Lower lobe of right lung (tissue), 2 donors: ENCODE measurements at places on chromosomes 2 and 18. TPM values are rescaled to one million over a fixed set of nuclear protein-coding genes. Genes with fewer than 3 reads are reported as not detected.

- DNase-seq = no peak
- H3K27me3 ChIP-seq = no peaks in the 10 kb centered on the region
Observed at GRCh38 chr18:61551586-61551985, 218.4 kb downstream of the CDH20 start.

- H3K4me3 ChIP-seq = peak overlapping the region; percentile 17
- H3K27me3 ChIP-seq = no peaks in the 10 kb centered on the region
- H3K36me3 ChIP-seq = no peaks in the 10 kb centered on the region
- H3K4me1 ChIP-seq = peaks cover 16% of the 10 kb centered on the region
Observed at GRCh38 chr2:188333751-188334524, 42.3 kb downstream of the GULP1 start.

GRCh38 chr18:62288665-62289008 lies 36.5 kb upstream of the TNFRSF11A start:
- no peaks in the 10 kb centered on the region for H3K4me1 ChIP-seq
- no peak for DNase-seq
- H3K36me3 ChIP-seq = peaks cover 43% of the 10 kb centered on the region
- no peak overlapping the region for H3K4me3 ChIP-seq

DNA sequence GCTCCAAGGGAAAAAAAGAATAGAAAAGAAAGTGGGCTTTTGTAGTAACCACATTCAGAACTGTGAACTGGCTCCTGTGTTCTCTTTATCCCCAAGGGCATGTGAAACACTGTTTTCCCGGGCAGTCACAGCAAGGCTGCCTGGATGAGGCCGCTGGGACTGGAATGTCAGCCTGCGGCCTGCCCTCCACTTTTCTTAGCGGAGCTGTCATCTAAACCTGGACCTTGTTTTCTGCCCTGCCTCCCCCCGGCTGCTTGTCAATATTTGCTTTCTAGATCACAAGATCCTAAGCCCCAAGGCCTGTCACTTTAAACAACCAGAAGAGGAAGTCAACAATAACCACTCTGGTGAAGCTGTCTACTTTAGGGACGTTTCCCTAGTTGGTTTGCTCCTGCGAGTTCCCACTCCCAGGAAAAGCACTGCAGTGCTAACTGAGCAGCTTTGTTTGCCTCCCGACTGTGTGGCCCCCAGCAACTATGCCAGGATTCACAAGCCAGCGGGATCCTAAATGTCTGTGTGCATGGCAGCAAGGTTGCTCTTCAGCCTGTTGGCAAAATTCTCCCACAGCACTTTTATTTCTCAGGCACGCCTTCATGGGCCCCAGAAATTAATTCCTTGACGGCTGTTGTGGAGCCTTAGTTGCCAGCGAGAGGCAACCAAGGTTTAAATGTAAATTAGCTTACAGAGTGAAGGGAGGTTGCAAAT lies 30.6 kb downstream of the SOWAHC start:
- H3K36me3 ChIP-seq = no peaks in the 10 kb centered on the region
- peaks cover 16% of the 10 kb centered on the region for H3K4me1 ChIP-seq
- no peaks in the 10 kb centered on the region for H3K27me3 ChIP-seq
- DNase-seq = peak; percentile 60

- DNase-seq = peak; percentile 39
- H3K27ac ChIP-seq = no peak overlapping the region
- H3K4me1 ChIP-seq = peaks cover 13% of the 10 kb centered on the region
- H3K27me3 ChIP-seq = peaks cover 38% of the 10 kb centered on the region
- H3K36me3 ChIP-seq = no peaks in the 10 kb centered on the region
Observed at GRCh38 chr2:96113367-96113677, 3.0 kb downstream of the ADRA2B start.

DNA sequence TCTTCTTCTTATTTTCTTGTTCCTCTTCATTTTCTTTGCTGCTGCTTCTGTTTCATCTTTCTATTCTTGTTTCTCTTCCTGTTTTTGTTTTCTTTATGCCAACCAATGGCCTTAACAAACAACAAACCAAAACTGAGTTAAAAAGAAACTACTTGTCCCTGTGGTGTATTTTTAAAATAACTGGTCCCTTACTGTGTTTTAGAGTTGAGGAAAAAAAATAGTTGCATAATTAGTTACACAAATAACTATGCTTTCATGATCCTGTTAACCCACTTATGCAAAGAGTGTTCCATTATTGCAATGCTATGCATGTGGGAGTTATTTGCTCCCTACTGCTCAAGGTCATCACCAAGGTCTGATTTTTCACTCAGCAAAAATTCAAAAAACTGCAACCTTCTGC lies 39.5 kb upstream of the IMP4 start:
- no peak overlapping the region for H3K4me3 ChIP-seq
- H3K4me1 ChIP-seq = no peaks in the 10 kb centered on the region
- peaks cover 11% of the 10 kb centered on the region for H3K27me3 ChIP-seq
- H3K27ac ChIP-seq = no peak overlapping the region
- no peaks in the 10 kb centered on the region for H3K36me3 ChIP-seq
- DNase-seq = no peak

DNA sequence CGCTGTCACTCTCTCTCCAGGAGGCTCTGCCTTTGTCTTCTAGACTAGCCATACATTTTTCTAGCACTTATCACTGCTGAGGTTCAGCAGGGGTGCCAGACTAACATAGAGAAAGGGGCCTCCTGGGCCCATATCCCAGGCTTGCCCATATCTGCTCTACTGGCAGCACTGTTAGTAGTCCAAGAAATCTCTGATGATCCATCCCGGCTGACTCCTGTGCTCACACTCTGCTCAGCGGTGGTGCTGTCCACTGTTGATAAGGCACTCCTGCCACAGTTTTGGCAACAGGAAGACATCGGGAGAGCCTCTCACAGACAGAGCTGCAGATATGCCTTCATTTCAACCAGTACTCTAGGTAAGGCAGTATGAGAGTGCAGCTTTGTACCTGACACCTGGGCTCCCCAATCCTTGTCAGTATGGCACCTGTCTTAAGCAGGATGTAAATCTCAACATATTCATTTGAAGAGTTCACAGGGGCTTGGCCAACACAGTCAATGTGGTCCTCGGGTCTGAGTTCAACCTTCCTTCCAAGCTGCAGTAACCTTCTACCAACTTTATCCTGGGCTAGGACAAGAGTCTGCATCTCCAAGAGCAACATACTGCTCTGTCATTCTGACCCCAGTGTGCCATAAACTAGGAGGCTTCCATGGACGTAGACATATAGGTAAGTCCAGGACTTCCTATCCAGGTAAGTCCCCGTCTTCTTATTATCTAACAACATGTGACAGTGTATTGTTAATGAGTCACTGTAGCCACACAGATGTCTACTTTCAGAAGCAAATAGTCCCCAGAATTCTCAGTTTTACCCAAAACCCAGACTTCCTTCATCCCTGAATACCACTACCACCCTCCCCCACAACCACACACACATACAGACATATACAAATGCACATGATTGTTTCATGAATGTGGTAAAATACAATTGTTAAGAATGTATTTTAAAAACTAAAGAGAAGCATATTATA lies 16.2 kb downstream of the KLF7 start:
- DNase-seq = no peak
- peak overlapping the region; percentile 3 for H3K27ac ChIP-seq
- H3K27me3 ChIP-seq = no peaks in the 10 kb centered on the region
- no peaks in the 10 kb centered on the region for H3K36me3 ChIP-seq
- peaks cover 89% of the 10 kb centered on the region for H3K4me1 ChIP-seq

DNA sequence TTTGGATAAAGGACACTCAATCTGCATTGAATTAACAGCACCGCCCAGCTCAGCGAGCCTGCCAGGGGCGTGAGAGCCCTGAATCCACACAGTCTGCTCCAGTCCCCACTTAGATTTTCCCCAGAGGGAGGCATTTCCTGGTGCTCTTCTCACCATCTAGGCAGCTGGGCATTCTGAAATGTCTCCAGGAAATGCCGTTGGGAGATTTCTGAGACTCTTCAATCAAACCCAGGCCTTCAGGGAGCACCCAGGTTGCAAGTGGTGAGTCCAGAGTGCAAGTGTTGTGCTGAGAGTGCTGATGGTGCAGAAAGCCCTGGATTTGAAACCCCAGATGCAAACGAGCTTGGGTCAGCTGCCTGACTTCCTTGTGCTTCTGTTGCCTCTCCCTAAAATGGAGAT lies 23.4 kb upstream of the TMEM37 start:
- H3K27me3 ChIP-seq = no peaks in the 10 kb centered on the region
- H3K4me3 ChIP-seq = no peak overlapping the region
- H3K4me1 ChIP-seq = peaks cover 12% of the 10 kb centered on the region
- H3K36me3 ChIP-seq = no peaks in the 10 kb centered on the region

- peak within 1 kb of the TSS; percentile 97 for H3K27ac ChIP-seq
- no peaks in the 10 kb centered on the region for H3K27me3 ChIP-seq
- DNase-seq = peak; percentile 82
- H3K36me3 ChIP-seq = no peaks in the 10 kb centered on the region
- H3K4me1 ChIP-seq = peaks cover 21% of the 10 kb centered on the region
Observed at GRCh38 chr18:76822506-76823160, at the start of gene ZNF236. TSS of gene ZNF236 (plus strand) at chr18:76822557. CDS start at chr18:76822608, 51 bp downstream.

DNA sequence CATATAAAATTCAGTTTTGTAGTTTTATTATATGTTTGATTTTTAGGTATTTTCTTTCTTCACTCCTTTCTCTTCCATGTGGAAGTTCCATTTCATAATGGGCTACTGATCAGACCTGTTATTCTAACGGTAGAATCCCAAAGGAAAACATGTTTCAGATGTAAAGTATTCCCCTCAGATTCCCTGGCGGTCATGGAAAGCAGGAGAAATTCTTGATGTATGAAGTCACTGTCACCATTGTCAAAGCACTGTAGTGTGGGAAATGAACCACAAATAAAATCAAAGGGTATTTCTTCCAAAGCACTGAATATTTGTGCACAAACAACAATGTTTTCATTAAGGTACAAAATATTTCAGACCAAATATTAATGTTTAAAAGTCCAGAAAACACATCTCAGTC lies 237.3 kb upstream of the KLHL14 start:
- H3K4me3 ChIP-seq = no peak overlapping the region
- no peak overlapping the region for H3K27ac ChIP-seq
- H3K4me1 ChIP-seq = no peaks in the 10 kb centered on the region
- DNase-seq = no peak

- no peak overlapping the region for H3K4me3 ChIP-seq
- no peaks in the 10 kb centered on the region for H3K27me3 ChIP-seq
- no peak for DNase-seq
Observed at GRCh38 chr2:155070489-155070888, 372.0 kb downstream of the KCNJ3 start.

DNA sequence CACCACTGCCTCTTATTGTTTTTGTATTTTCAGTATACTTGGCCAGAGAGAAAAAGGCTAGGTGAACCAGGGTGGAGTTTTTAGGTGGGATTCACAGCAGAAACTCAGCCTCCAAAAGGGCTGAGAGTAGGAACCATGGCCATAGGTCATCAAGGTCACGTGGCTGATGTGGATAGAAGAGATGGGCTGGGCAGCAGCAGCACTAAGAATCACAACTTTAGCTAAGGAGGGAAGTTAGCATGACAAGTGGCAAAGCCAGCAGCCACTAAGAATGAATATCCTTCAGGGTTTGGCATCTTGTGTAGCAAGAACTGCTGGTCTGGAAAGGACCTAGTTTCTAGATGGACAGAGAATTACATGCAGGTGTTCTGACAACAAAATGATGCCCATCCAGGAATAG lies 43.2 kb upstream of the SKA1 start:
- no peak overlapping the region for H3K27ac ChIP-seq
- peaks cover 26% of the 10 kb centered on the region for H3K27me3 ChIP-seq
- H3K4me1 ChIP-seq = no peaks in the 10 kb centered on the region
- no peaks in the 10 kb centered on the region for H3K36me3 ChIP-seq
- H3K4me3 ChIP-seq = no peak overlapping the region
- DNase-seq = no peak

DNA sequence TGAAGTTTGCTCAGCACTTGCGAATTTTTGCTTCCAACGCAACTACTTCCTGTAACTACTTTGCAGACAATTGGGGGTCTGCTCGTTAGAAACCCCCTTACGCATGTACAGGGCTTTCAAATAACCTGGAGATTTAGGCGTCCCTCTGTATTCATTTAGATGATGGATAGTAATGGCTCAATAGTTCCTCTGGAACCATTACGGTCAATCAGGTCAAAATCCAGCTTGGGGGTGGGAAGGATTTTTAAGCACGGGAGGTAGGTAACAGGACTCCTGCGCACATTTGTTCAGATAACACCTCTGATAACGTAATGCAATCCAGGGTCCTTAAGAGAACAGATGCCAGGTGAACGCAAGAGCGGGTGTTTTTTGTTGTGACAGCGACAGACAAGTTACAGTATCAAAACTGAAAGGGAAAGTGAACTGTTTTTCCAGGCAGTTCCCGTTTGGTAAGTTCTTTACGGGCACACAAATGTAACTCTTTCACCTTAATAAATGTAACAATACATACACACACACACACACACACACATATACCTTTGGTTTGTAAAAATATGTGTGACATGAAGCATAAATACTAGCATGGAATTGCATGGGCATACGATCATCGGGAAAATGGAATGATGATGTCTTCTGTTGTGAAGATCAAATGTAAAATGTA lies 3.8 kb upstream of the OSR1 start:
- H3K27me3 ChIP-seq = peaks cover 45% of the 10 kb centered on the region
- H3K27ac ChIP-seq = peak overlapping the region; percentile 53
- peak overlapping the region; percentile 71 for H3K4me3 ChIP-seq
- DNase-seq = no peak

DNA sequence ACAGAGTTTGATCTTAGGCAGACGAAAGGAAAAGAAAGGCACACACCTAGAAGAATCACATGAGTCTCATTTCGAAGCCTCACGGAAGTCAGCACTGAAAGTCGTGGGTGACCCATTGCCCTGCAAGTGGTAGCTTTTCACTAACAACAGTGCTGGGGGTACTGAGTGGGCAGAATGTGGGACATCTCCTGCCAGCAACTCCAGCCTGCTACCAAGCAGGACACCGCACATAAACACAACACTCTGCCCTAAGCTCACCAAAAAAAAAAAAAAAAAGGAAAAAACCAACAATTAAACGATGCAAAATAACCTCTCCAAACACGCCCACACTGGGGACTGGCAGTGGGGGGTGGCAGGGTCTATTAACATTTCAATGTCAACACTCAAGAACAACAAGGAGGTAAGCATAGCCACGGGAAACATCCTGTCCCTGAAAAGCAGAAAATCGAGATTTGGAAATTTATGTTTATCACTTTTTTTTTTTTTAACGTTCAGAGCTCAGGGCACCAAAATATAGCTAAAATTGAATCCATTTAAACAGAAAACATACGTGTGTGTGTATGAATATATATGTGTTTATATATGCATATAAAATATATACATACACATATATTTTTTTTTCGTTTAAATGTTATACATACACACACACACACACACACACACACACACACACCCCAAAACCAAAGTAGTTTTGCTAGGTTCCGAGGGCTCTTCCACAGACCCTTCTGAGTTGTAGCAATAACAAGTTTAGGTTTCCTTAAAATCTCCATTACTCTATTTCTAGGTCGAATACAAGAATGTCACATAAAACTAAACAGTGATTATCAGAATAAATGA lies 2.2 kb downstream of the INO80D start:
- no peaks in the 10 kb centered on the region for H3K36me3 ChIP-seq
- H3K4me3 ChIP-seq = peak overlapping the region; percentile 84
- H3K4me1 ChIP-seq = peaks cover 30% of the 10 kb centered on the region
- DNase-seq = no peak

Gene TUBB8B
- total RNA-seq = 0.47 TPM

Gene CYS1
- total RNA-seq = 2.6 TPM

Gene POTEF
- not detected for total RNA-seq

Gene MAPK4
- 2.9 TPM for total RNA-seq

Gene SERPINB12
- total RNA-seq = not detected

Gene CROCC2
- total RNA-seq = 3.4 TPM

Gene IL36A
- total RNA-seq = not detected

Gene MAP3K19
- 7.2 TPM for total RNA-seq
